Activated T-cell treated with anti-CD3 and anti-CD28 coated beads for 48 hours (primary cell): ENCODE measurements at places on chromosomes 5 and 9.

DNA sequence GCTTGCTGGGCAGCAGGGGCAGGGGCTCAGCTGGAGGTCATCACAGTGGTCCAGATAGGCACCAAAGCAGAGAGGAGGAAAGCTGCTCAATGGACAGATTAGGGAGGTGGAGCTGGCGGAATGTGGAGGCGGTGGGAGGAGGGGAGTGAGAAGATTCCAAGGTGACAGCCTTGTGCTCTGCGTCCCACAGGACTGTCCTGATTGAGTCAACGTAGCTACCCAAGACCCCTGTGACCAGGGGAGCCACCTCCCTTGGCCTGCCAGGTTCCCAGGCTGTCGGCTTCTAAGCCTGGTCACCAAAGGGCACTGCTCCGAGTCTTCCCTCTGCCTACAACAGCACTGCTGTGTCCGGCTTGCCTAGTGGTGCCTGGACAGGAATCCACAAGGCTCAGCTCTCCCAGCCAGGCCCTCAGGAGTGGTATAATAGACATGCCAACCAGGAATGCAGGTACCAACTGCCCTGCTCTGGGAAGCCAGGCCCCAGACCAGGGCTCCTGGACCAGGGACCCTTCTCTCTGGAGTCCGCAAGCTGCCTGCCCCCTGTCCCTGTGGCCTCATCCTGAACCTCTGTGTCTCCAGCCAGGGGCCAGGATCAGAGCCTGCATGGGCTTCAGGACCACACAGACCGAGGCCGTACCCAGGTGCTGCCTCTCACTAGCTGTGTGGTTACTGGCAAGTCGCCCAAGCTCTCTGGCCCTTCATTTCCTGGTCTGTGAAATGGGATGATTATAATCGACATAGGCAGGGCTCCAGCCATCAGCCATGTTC is 67.9 kb downstream of the STK10 start:
- no peak for DNase-seq

- no peak for DNase-seq
These were observed 72.7 kb upstream of the RANBP3L start for GRCh38 chr5:36374266-36374862.

DNA sequence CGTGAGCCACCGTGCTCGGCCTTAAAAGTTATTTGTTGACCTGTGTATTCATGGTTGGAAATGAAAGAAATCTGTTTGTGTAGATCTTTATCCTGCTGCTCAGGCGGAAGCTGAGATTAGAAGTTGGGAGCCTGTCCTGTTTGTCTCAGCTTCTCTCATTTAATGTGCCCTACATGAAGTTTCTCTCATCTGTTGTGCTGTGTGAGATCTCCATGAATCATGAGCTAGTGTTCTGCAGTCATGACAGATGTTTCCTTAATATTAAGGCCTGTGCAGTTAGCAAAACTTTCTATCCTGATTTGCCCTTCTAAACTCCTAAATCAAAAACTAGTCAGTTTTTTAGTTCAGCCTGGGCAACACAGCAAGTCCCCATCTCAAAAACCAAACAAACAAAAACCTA is 59.5 kb downstream of the FAM78A start:
- DNase-seq: no peak

GRCh38 chr5:172792701-172793570 is 21.9 kb upstream of the DUSP1 start:
- DNase-seq: no peak

DNA sequence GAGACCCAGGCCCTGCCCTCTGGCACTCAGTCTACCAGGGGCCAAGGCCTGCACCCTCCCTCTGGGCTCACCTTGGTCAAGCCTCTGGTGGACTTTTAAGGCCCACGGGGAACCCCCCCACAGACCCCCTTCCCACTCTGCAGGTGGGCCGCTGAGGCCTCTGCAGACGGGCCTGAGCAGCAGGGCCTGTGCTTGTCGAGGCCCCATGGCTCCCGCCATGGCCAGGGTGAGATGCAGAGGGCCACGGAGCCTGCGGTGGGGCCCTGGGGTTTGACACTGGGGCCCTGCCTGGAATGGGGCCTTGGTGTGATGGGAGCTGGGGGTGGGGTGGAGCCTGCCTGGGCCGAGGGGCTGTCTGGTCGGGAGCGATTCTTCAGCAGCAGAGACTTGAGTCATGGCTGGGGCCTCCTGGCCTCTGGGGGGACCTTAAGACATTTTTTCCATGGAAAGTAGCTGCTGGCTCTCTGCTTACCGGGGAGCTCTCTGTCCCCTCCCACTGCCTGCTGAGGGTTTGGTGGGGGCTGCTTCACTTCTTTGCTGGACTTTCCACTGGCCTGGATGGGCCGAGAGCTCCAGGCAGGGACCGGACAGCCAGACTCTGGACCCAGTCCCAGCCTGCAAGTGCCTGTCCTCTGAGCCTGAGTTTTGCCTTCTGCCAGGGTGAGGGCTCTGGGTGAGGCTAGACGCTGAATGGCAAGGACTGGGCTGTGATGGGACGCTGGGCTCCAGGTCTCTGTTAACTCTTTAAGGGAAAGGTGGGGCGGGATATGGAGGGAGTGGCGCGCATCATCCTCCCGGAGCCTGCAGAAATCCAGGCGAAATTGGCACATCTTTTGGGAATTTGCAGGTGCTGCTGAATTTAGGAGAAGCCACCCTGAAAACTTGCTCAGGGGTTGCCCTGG is 132.2 kb downstream of the RXRA start:
- DNase-seq: no peak

GRCh38 chr5:36414869-36415282 is 113.2 kb upstream of the RANBP3L start:
- no peak for DNase-seq

- DNase-seq: no peak
These were observed 46.6 kb upstream of the GNPDA1 start for GRCh38 chr5:142059304-142059940.

GRCh38 chr5:87120518-87121303 is 147.0 kb upstream of the RASA1 start:
- DNase-seq: no peak

GRCh38 chr5:132419502-132420468 is 50.3 kb downstream of the SLC22A5 start:
- peak; percentile 54 for DNase-seq

GRCh38 chr5:31365776-31366175 is 166.1 kb downstream of the DROSHA start:
- DNase-seq: no peak

DNA sequence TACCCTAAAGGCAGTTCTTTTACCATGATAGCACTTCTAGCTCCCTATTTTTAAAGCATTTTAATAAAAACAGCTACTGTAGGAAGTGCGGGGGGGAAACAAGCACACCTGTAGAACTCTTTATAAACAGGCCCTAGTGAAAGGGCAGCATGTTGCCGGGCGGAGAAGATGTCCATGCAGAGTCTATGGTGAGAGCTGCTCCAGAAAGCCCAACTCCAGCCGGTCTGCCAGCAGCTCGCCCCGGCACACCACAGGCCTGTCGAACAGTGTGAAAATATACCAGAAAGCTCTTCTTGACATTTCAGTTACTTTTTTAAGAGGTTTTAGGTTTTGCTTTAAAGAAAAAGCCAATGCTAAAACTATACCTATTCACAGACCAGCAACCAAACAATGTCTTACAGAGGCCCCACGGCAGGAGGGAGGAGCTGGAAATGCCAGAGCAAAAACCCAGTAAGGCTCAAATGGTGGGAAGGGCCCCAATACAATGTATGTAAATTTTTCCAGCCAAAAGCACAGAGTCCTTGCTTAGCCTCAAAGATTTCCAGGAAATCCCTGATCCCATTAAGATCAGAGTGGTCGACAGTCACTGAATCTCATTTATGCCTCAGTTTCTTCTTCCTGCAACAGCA is 121.2 kb downstream of the SAXO1 start:
- DNase-seq: no peak

- DNase-seq: no peak
These were observed 29.8 kb downstream of the OLFM1 start for GRCh38 chr9:135117281-135117680.

GRCh38 chr9:27393054-27393846 is 96.3 kb upstream of the EQTN start:
- no peak for DNase-seq

- no peak for DNase-seq
These were observed 3.8 kb downstream of the TGFBI start for GRCh38 chr5:136032564-136032963.

GRCh38 chr9:118957585-118957984 is 411.6 kb downstream of the BRINP1 start:
- no peak for DNase-seq

DNA sequence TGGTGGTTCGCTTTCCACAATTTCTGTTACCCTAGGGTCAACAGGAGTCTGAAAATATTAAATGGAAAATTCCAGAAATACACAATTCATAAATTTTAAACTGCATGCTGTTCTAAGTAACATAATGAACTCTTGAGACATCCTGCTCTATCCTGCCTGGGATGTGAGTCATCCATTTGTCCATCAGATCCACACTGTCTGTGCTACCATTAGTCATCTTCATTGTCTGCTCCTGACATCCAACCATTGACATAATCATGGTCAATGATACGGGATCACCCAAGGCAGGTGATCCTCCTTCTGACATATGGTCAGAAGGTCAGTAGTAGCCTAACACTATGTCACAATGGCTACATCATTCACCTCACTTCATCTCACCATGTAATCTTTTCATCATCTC is 276.7 kb upstream of the KIF2A start:
- DNase-seq: no peak

GRCh38 chr9:85944672-85945071 is 3.7 kb downstream of the NAA35 start:
- no peak for DNase-seq

DNA sequence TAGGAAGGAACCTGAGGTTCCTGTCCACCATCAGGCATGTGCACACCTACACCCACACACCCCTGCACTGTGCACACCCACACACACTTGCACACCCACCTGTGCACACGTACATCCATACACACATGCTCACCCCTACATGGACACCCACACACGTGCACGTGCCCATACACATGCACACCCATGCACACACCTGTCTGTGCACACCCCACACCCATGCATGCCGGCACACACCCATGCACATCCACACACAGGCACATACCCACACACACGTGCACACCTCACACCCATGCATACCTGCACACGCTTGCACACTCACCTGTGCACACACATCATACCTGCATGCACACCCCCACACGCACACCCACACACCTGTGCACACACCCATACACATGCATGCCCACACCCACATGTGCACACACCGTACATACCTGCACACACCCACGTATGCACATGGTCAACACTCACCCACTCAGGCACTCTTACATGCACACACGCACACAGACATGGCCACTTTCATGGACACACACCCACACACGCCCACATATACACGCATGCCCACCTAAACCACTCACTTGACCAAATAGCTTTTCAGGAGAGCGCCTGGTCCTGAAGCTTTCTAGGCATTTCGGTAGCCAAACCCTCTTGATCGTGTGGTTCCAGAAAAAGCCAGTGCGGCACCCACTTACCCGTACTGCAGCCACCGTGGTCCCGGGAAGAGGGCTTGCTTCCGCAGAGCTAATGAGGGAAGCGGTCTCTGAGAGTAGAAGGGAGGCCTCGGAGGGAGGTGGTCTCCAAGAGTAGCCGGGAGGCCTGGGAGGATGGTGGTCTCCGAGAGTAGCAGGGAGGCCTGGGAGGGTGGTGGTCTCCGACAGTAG is 36.7 kb upstream of the CLPTM1L start:
- no peak for DNase-seq
